ENCODE measurements at places on chromosomes 3 and 15.

DNA sequence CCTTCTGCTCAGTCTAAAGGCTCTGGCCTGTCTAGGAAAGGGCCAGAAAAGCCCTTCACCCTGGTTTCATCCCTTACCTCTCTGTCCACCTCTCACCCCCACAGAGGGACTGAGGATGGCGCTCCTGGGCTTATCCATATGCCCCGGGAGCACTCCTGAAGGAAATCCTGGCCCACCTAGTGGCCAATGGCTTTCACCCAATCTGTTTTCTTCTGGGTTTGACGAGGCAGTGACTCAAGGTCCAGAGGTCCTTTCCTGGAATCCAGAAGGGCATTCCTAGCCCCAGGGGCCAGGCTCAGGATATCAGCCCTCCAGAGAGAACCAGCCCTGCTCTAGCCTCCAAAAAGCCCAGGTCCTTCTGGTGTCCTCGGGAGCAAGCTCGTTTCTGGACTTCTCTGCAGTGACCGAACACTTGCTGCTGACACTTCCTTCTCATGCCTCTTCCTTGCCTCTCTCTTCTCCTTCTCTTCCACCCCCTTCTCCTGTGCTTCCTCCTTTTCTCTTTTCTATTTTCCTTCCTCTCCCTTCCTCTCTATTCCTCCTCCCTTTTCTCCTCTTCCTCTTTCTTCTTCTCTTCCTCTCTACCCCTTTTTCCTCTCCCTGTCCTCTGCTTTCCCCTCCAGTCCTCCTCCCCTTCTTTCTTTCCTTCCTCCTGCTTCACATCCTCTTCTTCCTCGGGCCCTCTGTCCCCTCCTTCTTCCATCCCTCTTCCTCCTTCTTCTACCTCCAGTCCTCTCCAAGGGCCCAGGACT lies 59.6 kb downstream of the RHCG start:
- DNase-seq: no peak

- no peak for DNase-seq
These were observed 548.2 kb downstream of the FOXP1 start for GRCh38 chr3:71035314-71035713.

DNA sequence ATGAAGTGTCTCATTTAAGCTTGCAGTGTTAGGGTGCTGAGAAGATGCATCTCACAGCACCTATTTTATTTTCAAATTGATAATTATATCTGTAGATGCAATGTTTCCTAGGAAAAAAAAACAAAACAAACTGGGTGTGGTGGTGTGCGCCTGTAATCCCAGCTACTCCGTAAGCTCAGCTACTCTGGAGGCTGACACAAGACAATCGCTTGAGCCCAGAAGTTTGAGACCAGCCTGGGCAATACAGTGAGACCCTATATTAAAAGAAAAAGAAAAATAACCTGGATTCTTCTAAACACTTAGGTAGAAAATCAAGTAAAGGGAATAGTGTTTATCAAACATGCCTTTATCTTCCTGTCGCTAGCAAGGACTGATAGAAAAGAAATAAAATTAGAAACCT lies 1.9 kb downstream of the MINDY2 start:
- DNase-seq: no peak

DNA sequence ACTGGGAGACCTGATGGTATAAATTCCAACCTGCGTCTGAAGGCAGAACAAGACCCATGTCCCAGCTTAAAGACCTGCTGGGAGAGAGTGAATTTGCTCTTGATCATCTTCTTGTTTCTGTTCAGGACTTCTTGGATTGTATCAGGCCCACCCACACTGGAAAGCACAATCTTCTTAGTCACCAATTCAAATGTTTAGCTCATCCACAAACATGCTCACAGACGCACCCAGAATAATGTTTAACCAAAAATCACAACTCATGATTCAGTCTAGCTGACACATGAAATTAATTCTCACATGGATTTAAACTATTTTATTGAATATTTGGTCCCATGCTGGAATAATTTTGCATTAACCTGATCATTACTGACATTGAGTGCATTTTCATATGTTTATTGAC lies 37.8 kb upstream of the GOLGA6L2 start:
- DNase-seq: no peak

DNA sequence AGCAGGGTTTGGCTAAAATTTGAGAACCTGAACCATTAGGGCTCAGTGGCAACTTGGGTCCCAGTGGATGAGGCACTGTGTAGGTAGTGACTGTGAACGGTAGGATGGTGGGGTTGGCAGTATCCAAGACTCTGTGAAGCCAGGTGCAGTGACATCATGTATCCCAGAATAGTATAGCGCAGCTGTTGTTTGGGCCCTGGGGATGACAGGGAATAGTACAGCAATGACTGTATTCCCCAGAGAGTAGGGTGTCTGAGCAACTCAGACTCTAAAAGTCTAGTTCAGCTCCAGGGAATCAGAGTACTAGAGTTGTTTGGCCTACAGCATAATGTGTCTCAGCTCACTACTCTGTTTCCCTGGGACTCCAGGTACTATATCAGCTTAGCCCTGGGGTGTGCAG lies 20.7 kb upstream of the PPP2R3A start:
- no peak for DNase-seq

GRCh38 chr3:155602307-155602706 lies 142.6 kb downstream of the PLCH1 start:
- no peak for DNase-seq

GRCh38 chr15:56207092-56207491 lies 36.6 kb downstream of the RFX7 start:
- DNase-seq: no peak

- DNase-seq: no peak
These were observed 20.2 kb upstream of the GPX1 start for GRCh38 chr3:49378249-49378895.

- DNase-seq: no peak
These were observed 113.8 kb downstream of the ADCY5 start for GRCh38 chr3:123335007-123335670.

GRCh38 chr3:21573291-21573690 lies 177.7 kb downstream of the ZNF385D start:
- no peak for DNase-seq

DNA sequence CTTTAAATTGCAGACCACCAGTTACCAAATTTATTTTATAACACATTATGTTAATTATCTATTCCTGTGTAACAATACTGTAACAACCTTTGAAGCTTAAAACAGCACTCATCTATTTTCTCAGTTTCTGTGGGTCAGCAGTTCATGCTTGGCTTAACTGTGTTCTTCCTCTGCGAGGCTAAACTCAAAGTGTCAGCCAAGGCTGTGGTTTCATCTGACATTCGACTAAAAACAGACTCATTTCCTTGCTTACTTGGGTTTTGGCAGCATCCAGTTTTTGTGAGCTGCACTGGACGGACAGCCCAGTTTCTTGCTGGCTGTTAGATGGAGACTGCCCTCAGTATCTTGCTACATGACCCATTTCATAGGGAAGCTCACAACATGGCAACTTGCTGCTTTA lies 247.3 kb upstream of the KCNH8 start:
- DNase-seq: no peak

DNA sequence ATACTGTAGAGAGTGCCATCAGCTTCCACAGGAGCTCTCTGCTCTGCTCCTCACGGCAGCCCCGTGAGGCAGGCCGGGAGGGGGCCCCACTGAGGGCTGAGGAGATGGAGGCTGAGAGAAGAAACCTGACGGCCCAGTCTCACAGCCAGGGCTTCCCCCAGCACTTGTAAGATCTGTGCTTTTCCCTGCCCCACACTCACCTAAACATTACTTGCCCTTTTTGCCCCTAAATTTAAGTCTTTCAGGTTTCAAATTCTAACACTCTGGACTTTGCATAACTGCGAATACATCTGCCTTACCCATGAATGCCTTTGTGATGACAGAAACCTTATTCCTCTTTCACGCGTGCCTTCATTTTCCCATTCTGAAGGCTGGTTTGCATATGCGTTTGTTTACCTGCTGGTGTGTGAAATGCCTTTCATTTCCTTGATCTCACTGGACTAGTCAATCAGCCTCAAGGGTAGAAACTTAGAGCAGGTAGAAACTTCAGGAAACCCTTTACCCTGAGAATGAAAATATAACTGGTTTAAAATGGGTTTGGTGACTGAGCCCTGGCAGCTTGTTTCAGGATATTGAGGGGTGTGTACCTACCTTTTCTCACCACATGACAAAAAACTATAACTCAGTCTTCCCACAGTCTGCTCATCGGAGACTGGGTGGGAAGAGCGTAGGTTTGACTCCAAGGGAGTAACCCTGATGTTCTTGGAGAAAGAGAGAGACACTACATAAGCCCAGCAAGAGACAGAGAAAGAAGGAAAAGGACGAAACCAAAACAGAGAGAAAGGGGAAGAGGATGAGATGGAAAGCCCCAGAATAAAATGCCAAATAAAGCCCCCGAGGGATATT lies 20.1 kb downstream of the SLC12A8 start:
- DNase-seq: no peak

DNA sequence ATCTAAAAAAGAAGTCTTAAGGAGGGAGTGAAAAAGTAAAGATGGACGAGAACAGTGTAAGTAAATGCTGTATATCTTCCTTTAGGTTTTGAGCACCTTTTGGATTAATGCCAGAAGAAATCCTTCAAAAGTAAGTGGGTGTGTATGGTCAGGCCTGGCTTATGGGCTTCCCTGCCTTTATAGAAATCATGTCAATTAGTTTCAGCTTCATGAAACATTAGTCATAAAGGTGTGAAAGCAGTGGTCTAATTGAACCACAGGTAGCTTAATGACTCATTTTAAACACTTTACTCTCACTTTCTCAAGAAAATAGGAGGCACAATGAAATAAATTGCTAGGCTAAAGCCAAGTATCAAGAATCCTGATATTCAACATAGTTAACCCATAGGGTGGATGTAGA lies 467.4 kb upstream of the DPPA4 start:
- DNase-seq: no peak

- DNase-seq: no peak
These were observed 42.4 kb downstream of the RASA2 start for GRCh38 chr3:141529256-141529655.

DNA sequence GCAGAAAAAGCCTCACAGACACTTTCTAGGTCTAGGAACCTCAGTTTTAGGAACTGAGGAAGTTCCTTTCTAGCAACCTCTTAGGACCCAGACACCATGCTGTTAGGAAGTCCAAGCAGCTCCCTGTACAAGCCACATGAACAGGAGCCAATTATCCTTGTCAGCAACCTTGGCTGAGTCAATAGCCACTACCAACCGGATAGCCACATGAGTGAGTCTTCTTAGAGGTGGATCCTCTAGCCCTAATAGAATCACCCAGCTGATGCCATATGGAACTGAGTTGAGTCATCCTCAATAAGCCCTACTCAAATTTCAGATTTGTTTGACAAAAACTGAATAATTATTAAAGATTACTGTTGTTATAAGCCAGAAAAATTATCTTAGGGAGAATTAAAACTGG lies 256.2 kb downstream of the NLGN1 start:
- DNase-seq: no peak

- no peak for DNase-seq
These were observed 278.0 kb downstream of the FOXP1 start for GRCh38 chr3:71305231-71306206.

DNA sequence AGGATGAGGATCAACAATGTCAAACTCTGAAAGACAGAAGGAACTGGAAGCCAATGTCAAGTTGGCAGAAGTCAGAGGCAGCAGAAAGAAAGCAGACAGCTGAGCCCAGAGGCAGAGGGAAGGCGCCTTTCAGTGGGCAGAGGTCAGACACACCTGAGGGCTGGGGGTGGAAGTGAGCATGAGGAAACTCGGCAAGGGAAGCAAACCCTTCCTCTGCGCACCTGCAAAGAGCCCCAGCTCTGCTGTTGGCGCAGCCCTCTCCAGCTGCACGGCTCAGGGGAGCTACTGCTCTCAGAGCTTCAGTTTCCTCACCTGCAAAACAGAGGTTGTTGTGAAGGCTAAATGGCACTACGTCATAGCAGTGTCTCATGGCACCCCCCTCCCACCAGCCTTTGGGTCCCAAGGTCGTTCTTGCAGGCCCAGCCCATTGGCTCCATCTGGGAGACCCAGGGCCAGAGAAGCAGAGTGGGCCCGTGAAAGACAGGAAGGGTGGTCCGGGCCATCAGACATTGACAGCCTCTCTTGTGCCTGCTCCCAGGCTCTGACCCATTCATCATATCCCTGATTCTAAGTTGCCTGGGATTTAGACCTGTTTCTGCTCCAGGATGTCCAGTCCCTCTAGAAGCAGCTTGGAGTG lies 53.3 kb upstream of the SLC6A11 start:
- DNase-seq: no peak

DNA sequence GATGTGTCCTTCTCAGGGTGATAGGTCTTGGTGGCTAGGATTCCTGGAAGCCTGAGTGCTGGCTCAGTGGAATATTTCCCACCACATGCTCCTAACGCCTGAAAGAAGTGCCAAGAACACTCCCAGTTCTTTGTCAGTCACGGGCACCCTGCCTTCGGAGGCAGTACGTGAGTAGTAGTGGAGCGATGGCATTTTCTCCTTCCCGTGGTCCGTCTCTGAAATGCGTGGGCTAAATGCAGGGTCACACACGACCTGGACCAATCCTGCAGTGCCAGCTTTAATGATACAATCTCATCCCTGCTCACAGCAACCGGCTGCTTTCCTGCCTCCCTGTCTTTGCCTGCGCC lies 14.5 kb downstream of the H1-8 start:
- no peak for DNase-seq

- no peak for DNase-seq
These were observed 109.0 kb downstream of the HERC1 start for GRCh38 chr15:63724760-63725159.

DNA sequence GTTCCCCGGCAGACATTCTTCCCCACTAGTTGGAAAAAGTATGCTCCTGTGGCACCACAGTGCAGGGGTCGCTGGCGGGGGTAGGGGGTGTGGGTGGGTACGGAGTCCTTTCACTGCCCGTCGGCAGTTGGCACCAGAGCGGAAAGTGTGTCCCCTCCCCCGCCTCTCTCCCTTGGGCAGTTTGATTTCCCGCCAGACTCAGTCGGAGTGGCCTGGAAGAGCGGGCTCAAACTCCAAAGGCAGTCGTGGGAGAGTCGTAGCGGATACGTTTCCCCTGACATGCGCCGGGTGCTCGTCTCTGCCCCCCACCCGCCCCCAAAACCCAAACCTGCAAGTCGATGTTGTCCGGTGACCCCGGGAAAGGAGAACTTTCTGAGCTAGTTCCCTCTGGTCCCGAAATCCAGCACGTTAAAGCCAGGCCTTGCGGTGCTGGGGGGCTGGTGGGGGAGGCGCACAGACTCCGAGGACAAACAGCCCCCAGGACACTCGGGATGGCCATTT lies 4.4 kb upstream of the FOXB1 start:
- no peak for DNase-seq

GRCh38 chr3:177753451-177754155 lies 556.3 kb upstream of the TBL1XR1 start:
- DNase-seq: no peak

GRCh38 chr3:78993375-78993774 lies 774.4 kb downstream of the ROBO1 start:
- no peak for DNase-seq

DNA sequence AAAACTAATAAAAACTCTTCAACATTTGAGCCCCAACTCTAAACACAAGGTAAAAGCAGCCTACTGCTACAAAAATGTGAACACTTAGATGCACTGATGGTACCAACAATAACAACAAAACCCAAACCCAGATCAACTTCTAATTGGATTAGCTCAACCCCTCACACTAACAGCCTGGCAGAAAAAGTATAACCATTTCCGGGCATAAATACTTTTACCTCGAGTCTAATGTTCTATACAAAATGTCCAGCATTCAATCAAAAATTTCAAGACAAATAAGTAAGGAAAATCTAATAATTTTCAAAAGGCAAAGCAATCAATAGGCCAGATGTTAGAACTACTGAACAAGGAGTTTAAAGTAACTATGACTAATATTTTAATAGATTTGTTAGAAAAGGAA lies 303.3 kb downstream of the ARRDC4 start:
- DNase-seq: no peak

GRCh38 chr3:186642014-186642413 lies 1.8 kb downstream of the FETUB start:
- DNase-seq: no peak

Measured in activated CD4-positive, alpha-beta T cell treated with anti-CD3 and anti-CD28 coated beads for 1 hour (primary cell).